ENCODE measurements at places on chromosomes 3 and 15.

GRCh38 chr15:43204016-43204901 is 16.6 kb downstream of the EPB42 start:
- no peak for DNase-seq

DNA sequence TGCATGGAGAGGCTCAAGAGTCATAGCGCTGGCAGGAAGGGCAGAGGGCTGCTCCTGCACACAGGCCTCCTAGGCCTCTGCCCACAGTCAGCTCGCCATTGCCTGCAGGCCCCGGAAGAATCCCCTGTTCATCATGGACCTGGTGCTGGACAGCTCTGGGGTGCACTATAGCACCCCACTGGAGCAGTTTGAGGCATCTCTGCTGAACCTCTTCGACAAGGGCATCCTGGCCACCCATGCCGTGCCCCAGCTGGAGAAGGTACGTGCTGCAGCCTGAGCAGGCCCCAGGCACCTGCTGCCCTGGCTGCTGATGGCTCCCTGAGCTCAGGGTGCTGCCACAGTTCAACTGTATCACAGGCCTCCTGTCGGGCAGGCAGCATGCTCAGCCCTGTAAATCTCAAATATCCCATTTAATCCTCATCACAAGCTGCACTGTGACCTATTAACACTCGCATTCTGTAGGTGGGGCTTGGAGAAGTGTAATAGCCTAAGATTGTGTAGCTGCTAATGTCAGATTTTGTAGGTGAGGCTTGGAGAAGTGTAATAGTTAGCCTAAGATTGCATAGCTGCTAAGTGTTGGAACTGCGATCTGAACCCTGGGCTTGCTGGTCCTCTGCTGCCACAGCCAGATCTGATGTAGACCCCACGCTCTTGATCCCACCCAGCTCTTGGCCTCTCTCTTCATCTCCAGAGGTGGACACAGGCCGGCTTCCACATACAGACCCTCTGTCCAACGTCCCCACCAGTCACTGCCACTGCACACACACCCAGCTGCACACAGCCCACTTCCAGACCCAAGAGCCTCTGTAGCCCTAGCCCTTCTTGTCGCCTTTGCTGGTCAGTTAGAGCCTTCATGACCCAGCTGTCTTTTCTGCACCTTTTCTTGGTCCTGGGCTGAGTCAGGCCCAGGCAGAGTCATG is 31.9 kb downstream of the DNAH1 start:
- no peak for DNase-seq

DNA sequence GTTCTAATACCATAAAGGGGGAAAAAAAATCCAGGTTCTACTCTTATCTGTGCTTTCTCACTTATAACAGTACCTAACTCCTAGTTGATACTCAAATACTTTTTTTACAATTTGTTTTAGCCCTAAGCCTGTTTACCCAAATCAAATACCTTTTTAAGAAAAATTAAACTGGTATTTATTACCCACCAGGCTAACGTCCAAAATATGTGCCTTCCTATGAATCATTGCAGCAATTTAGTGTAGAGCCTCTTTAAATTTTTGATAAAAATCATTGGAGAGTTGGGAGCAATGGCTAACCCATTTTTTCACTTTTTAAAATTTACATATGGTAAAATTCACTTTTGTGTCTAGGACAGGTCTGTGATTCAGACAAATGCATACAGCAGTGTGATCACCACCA is 27.9 kb downstream of the FILIP1L start:
- no peak for DNase-seq

DNA sequence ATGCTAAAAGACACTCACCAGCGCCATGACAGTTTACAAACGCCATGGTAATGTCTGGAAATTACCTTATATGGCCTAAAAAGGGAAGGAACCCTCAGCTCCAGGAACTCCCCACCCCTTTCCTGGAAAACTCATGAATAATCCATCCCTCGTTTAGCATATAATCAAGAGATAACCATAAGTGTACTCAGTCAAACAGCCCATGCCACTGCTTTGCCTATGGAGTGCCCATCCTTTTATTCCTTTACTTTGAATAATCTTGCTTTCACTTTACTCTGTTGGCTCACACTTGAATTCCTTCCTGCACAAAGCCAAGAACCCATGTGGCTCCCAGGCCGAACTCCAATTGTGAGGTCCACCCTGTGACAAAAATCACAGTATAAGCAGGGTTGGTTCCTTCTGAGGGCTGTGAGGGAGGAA is 19.1 kb upstream of the FSTL1 start:
- no peak for DNase-seq

GRCh38 chr15:23503576-23503975 is 56.5 kb upstream of the GOLGA6L2 start:
- no peak for DNase-seq

DNA sequence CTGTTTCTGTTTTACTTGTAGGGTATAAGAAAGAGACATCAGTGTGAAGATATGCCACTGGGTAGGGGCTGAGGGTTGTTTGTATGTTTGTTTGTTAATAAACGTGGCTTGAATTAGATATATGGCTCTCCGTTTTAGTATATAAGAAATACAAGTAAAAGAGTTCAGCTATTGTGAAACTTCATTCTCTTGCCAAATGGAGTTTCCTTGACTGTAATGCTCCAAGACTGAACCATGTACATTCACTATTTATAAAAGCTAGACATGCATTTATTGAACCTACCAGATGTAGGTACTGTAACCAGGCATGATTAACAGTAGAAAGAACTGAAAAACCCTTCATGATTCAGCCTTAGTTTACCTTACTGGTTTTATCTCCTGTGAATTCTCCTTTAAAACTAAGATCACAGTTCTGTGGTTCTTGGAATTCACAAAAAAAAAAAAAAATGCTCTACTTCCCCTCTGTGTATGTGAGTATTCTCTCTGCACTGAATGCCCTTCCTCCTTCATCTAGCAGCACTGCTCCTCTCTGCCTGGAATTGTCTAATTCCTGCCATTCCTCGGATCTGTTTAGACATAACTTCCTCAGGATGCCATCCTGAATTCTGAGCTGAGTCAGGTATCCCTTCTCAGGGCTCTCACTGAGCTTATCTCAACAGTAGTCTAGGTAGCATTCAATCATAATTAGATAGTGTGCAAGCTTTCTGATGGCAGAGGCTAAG is 504.4 kb downstream of the FHIT start:
- DNase-seq = no peak

- no peak for DNase-seq
These were observed 18.2 kb upstream of the HRH1 start for GRCh38 chr3:11136116-11136515.

- no peak for DNase-seq
These were observed 42.0 kb downstream of the SEMA5B start for GRCh38 chr3:122985539-122985938.

- no peak for DNase-seq
These were observed 164.8 kb upstream of the RORA start for GRCh38 chr15:61393949-61394348.

GRCh38 chr3:68878322-68878721 is 54.0 kb downstream of the TAFA4 start:
- DNase-seq = no peak

- no peak for DNase-seq
These were observed 15.4 kb downstream of the EDC3 start for GRCh38 chr15:74680456-74680855.

DNA sequence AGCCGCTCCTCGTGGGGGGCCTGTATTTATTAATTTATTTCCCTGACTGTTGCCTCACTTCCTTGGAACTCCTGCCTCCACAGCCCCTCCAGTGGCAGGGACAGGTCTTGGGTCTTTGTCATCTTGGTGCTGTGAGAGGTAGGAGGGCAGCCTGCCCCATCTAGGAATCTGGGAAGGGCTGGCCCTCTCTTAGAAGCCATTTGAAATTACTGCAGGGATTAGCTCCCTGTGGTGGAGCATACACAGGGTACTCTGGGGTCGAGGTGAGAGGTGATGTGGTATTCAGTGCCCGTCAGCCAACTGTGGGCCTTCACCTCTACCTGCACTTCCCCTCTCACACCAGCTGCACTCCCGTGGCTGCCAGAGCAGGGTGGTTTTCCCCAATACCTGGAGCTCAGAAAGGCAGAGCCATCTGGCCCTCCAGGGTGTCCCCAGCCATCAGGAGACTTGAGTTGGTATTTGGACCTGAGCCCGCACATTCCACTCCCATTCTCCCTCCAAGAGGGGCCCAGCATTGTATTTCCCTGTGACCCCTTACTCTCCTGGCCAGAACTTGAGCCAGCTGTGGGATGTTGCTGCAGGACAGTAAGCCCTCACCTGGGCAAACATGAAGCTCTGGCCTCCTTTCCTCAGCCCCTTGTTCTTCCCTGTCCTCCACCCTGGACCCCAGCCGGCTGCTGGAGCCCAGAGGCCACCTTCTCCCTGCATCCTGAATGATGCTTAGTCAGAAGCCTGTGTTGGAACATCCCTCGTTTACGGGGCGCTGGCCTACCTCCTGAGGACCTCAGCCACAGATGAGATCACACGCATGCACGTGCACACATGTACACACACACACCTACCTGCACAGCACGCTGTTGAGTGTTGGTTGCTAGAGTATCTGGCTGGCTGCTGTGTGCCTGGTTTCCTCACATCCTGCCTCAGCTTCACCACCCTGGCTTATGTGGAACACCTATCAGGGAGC is 2.0 kb upstream of the JMJD7 start:
- no peak for DNase-seq

GRCh38 chr3:133440652-133441051 is 40.8 kb downstream of the BFSP2 start:
- DNase-seq = no peak

- DNase-seq = no peak
These were observed 314.4 kb downstream of the MECOM start for GRCh38 chr3:169348929-169349621.

DNA sequence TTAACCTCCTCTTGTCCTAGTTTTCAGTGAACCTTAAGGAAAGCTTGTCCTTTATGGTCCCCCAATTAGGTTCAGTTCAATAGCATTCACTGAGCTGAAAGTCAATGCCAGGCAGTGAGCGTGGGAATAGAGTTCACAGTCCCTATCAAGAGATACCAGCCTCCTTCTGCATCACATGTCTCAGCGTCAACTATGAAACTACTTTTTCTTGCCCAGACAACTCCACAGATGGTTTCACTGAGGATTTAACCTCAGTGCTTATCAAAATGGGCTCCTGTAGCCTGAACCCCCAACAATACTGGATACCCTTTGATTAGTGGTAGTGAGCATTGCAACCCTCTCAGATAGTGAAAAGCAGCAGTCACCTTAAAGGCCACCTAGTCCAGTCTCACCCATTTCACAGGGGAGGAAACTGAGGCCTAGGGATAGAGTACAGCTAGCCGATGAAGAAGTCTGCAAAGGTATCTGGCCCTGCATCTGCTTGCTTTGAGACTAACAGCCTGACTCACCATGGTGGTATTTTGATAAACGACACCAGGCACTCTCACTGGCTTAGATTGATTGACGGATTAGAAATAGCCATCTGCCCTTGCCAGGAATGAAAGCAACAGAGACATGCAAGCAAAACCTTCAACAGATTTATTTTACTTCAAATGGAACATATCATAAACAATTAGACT is 1.6 kb upstream of the UBA3 start:
- DNase-seq = no peak

GRCh38 chr3:121232309-121233225 is 313.2 kb downstream of the POLQ start:
- DNase-seq = no peak

DNA sequence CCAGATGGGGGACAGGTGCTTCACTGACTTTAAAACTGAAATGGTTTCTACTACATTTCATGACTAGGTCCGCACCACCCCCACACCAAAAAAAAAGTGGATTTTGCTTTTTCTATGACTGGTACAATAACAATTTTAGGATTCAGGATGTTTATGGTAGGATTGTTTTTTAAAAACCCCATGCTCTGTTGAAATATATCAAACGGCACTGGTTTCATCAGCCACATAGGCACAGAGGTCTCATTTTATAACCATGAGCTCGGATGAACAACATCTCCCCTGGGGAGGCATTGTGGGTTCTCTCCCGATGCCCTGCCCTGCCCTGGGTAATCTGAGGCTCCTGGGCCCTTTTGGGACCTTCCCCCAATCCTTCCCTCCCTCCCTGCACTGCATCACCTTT is 202.7 kb upstream of the KBTBD8 start:
- no peak for DNase-seq

DNA sequence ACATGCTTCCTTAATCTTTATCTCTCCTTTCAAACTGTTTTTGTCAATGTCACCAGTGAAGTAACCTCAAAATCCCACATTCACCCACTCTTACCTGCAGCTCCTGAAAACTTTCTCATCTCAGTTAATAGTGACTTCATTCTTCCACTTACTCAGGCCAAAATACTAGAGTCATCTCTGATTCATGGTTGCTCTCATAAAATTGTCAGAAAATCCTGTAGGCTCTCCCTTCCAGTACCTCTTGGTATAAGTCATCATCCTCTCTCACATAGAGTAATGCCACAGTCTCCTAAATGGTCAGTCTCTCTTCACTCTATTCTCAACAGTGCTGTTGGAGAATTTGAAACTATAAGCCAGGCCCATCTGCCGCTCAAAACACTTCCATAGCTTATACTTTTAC is 34.9 kb upstream of the POU1F1 start:
- no peak for DNase-seq

- DNase-seq = no peak
These were observed 387.3 kb upstream of the RARB start for GRCh38 chr3:25040748-25041147.

GRCh38 chr3:106290304-106290997 is 421.6 kb upstream of the CBLB start:
- no peak for DNase-seq

DNA sequence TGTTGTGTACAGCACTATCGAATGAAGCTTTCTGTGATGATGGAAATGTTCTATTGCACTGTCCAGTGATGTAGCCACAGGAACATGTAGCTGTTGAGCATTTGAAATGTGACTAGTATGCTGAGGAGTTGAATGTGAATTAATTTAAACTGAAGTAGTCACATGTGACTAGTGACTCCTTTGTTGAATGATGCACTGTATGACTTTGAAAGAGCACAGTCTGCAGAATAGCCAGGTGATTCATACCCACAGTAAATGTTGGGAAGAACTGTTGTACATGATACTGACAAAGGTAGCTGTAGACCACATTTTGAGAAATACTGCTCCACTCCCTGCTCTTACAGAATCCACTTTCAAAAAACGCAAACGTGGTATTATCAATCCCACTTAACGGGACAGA is 34.0 kb upstream of the ACTL6A start:
- no peak for DNase-seq

DNA sequence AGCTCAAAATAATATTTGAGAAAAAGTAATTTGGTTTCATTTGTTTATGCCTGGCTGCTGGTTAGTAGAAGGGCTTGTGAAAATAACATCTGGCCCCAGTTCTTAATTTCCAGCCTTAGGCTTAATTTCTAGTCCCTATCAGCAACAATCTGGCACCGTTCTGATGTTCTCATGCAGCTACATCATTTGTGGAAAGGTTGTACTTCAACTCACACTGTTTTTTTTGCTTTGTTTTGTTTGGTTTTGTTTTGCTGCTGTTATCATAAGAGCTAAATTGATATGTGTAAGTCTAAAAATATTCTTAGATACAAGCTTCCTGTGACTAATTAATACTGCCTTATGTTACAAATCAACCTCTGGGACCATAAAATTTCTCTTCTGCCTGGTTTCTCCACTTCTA is 8.9 kb downstream of the CPA3 start:
- DNase-seq = no peak

DNA sequence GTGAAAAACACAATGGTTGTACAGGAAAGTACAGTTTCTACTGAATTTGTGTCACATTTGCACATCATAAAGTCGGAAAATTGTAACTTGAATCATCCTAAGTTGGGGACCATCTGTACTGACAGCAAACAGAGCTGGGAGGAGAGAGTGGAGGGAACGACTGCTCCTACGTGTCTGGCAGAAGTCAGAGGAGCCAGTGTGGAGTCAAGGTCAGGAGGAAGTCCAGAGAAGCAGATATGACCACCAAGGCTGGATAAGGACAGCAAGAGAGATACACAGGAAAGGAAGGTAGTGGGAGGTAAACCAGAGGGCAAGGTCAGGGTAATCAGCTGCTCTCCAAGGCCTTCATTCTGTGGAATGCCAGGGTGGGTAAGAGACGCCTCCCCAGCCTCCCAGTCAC is 2.7 kb upstream of the CILP start:
- DNase-seq = no peak
